ENCODE measurements at places on chromosomes 5 and 9.

DNA sequence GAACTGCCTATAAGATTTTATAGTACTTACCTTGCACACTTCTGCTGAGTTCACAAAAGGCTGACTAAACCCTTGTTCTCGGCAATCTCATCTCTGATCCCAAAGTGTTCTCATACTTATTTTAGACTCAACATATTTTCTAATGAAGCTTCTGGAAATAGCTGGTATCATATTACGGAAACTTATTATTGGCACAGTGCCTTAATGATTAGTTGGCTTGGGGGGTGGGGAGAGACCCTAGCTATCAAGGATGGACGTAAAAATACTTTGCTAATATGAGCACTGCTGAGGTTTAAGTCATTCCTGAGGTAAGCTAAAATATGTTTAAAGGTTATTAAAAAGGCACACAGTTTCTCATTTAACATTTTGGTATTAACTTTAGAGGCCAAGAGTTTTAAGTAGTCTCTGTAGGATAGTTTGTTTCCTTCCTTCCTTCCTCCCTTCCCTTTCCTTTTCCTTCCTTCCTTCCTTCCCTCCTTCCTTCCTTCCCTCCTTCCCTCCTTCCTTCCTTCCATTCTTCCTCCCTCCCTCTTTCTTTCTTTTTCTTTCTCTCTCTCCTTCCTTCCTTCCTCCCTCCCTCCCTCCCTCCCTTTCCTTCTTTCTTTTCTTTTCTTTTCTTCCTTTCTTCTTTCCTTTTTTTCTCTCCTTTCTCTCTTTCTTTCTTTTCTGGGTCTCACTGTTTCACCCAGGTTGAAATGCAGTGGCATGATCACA lies 31.5 kb downstream of the ZSWIM6 start:
- DNase-seq: peak; percentile 26

- DNase-seq: no peak
Observed at GRCh38 chr5:3127423-3127911, 376.0 kb upstream of the IRX2 start.

GRCh38 chr5:123874600-123875201 lies 362.7 kb downstream of the CSNK1G3 start:
- DNase-seq: peak; percentile 6

- no peak for DNase-seq
Observed at GRCh38 chr9:128091571-128091970, 23.5 kb downstream of the SLC25A25 start.

Measured in EH (cell line).